Activated CD4-positive, alpha-beta T cell treated with anti-CD3 and anti-CD28 coated beads, Interleukin-2, amount 50 U/mL, for 4 hours (primary cell): ENCODE measurements at places on chromosomes 13 and 19.

- no peak for DNase-seq
These were observed 175.2 kb downstream of the TDRD3 start for GRCh38 chr13:60572003-60572798.

DNA sequence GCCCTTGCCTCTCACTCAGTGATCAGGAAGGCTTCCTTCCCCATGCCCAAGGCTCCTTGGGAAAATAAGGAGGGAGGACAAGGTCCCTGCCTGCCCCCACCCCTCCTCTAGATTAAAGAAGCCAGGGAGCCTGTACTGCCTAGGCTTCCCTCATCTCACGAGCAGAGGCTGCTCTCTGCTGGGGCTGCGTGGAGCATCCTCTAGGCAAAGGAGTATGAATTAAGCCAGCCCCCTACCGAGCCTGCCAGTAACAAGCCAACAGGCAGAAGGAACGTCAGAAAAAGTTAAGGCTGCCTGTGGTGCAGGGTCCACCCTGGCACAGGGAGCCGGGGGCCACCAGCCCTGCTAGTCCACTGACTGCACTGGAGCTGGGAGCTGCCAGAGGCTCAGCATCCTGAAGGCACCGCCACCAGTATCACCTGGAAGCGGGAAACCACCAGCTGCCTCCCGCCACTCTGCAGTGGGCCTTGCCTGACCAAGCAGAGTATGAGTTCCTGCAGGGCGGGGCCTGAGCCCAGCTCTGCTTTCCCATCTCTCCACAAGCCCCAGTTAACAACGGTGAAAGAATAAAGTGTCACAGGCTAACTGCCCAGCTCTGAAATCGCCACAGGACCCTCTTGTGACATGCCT is 6.8 kb downstream of the NAPA start:
- no peak for DNase-seq

- no peak for DNase-seq
These were observed 443.1 kb upstream of the SPRY2 start for GRCh38 chr13:80783926-80784565.

GRCh38 chr19:18338541-18338940 is 1.9 kb upstream of the PGPEP1 start:
- DNase-seq, result no peak

- DNase-seq, result no peak
These were observed 631.2 kb downstream of the GPC5 start for GRCh38 chr13:92029641-92030040.

GRCh38 chr19:38564981-38565690 is 52.6 kb downstream of the MAP4K1 start:
- no peak for DNase-seq

- no peak for DNase-seq
These were observed 18.9 kb downstream of the ARID3A start for GRCh38 chr19:944663-945241.

- no peak for DNase-seq
These were observed 11.4 kb downstream of the ETFB start for GRCh38 chr19:51354742-51355148.

DNA sequence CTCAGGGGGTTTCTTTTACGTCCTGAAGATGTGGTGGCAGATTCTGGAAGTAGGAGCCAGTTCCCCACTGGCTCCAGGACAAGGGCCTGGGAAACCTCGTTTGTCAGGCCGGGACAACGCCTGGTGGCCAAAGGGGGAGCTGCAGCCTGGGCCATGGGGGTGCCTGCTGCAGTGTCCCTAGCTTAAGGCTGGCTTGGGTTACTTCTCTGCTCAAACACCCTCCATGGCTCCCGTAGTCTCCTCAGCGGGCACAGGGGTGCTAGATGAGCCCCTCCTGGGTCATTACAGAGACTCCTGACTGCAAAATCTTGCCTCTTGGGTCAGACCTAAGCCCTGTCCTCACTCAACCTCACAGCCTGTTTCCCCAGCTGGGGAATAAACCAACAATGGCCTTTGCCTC is 14.7 kb downstream of the CILP2 start:
- no peak for DNase-seq

DNA sequence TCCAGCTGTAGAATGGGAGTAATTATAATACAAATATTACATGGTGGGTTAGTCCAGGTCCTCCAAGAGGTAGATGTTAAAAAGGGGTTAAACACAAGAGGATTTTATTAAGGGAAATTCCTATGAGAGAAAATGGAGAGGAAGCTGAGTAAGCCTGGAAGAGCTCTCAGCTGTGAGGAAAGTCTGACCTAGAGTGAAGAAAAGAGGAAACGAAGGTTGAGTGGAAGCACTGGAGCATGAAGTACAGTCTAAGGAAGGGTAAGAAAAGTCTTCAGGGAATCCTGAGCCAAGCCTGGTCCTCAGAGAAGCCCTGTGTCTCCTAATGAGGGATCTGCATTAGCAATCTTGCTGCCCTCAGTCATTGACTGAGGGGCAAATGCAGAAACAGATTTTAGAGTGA is 506.2 kb downstream of the GPC5 start:
- no peak for DNase-seq

DNA sequence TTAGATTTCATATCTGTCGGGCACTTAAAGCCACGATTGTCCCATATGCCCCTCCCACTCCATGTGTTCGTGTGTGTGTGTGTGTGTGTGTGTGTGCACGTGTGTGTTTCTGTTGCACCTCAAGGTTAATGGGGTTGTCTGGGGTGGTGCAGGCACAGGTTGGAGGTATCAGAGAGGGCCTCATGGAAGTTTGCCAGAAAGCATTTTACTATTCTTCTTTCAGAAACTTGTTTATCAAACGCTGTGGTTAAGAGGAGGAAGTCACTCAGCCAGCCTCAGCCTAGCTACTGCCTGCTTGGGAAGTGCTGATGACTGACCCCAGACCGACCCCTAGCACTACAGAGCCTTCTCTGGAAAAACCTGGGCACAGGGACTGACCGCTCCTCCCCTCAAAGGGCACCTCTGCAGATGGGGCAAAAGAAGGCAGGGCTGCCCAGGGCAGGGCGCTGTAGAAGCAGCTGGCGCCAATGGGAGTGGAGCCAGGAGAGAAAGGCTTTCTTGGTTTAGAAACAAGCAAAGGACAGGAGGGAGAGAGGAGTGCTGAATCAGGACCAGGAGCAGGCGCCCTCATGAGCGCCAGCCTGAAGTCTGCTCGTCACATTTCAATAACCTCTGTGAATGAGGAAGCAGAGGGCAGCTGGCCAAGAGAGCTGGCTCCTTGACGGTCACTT is 3.9 kb downstream of the SIAH3 start:
- DNase-seq, result peak; percentile 3

- DNase-seq, result no peak
These were observed 112.6 kb downstream of the KCTD12 start for GRCh38 chr13:76773448-76774094.
